ENCODE measurements at places on chromosomes 3 and 15. TPM values are rescaled to one million over a fixed set of nuclear protein-coding genes. Genes with fewer than 3 reads are reported as not detected.

Gene PLA2G4D
- total RNA-seq, result not detected

Gene BBX
- total RNA-seq, result 83.9 TPM

Gene ECE2
- total RNA-seq, result 0.17 TPM

Gene KLHL40
- total RNA-seq, result not detected

Gene KPNA4
- 48.7 TPM for total RNA-seq

Gene TMC3
- 0.20 TPM for total RNA-seq

Gene PP2D1
- not detected for total RNA-seq

Gene ITIH1
- 0.17 TPM for total RNA-seq
